Stimulated activated CD8-positive, alpha-beta memory T cell treated with anti-CD3 and anti-CD28 coated beads, Interleukin-2, amount 100 ng/mL, for 1 hour (primary cell): ENCODE measurements at places on chromosomes 5 and 9.

GRCh38 chr5:129094924-129095899 is 663 bp downstream of the ISOC1 start:
- DNase-seq, result peak; percentile 13

DNA sequence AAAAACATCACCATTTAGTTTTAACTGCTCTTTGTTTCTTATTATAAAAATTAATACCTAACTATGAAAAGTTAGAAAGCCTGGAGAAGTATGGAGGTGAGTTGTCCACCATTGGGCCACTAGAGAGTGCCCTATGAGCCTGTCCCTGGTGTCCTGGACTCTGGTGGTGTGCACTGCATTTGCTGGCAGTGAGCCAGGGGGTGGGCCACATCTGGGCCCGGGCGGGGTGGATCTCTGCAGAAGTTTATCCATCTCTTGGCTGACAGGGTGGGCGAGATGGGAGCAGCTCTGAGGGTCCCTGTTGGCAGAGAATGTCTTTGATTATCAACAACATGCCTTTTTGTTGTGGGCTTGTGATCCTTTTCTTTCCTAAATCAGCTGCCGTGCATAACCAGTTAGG is 8.2 kb downstream of the TENT4A start:
- no peak for DNase-seq

DNA sequence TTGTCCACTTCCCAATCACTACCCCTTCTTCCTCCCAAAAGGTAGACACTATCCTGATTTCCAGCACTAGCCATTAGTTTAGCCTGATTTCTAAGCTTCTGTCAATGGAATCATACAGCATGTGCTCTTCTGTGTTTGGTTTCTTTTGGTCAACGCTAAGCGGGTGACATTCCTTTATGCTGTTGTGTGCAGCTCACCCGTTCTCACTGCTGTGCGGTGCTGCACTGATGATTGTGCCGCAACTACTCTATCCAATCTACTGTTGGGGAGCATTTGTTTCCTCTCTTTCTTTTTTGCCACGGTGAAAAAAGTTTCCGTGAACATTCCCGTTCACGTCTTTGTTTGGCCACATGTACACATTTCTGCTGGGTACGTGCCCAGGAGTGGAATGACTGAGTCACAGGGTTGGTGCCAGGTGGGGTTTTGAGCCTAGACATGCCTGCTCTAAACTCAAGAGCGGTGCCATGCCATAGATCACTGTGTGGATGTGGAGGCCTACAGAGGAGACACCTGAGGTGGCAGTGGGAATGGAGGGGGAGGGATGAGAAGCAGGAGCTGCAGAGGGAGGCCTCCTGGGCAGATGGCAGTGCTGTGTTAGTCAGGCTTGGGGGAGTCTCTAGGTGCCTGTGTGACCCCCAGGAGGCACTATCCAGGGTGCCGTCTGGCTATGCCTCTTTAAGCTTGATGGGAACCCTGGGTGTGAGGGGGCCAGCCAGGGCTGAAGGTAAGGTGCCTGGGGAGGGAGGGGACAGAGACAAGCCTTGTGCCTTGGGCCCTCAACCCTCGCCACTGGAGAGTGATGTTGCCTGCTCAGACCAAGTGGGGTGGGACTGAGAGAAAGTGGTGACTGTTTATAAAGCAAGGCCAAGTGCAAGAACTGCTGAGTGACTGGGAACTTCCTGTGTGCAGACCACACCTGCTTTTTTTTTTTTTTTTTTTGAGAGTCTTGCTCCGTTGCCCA is 11.4 kb upstream of the ANKRD33B start:
- DNase-seq, result no peak

DNA sequence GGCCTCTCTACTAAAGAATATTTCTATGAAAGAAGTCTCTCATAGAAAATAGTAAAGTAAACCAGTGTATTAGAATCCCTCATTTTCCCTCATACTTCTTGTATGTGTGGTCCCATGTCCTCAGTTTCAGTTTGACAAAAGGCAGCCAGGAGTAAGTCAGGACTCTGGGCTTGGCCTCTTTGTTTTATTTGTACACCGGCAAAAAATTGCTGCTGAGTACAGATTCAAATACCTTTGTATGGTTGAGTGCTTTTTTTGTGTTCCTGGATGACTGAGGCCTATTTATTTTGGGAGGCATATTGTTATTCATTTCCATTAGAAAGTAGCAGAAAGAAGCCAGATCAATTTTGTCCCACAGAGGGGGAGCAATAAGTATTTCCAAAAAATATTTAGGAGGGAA is 47.3 kb upstream of the CEP78 start:
- no peak for DNase-seq

- DNase-seq, result no peak
Measured at GRCh38 chr9:129089246-129089645, 8.3 kb downstream of the DOLPP1 start.

- DNase-seq, result no peak
Measured at GRCh38 chr5:139755892-139756671, 39.5 kb upstream of the PSD2 start.

GRCh38 chr9:131238402-131239021 is 37.8 kb downstream of the FAM78A start:
- DNase-seq, result no peak

GRCh38 chr5:55232271-55232984 is 980 bp downstream of the CCNO start:
- no peak for DNase-seq

DNA sequence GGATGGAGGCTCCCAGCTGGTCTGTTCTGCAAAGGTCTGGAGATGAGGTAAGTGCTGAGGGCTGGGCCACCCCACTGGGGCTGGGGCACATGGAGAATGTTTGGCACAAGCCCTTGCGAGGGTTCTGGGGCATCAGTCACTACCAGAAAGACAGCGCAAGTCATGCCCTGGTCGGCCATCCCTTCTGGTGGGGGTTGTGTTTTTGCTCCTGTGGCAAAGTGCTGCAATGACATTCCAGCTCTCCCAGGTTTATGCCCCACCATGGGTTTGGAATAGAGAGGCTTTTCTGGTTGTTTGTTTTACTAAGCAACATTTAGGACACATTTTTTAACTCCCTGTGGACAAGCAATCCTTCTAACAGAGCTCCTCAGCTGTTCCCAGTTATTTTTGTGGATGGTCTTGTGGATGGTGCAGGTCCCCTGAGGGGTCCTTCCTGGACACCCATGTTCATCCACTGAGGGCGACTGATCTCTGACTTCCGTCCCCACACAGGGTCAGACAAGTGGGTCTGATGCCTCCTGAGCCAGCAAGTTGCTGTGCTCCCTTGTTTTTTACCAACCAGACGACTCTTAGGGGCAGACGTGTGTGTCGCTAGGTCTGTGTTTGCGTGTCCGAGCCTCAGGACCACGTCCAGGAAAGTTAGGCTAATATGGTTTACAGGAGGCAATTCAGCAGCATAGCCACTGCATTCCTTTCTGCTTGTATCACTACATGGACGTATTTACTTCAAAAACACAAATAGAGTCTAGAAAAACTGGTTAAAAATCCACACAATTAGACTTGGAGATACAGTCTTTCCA is 64.9 kb upstream of the ECM2 start:
- DNase-seq, result no peak

- DNase-seq, result no peak
Measured at GRCh38 chr5:125408448-125409233, 662.2 kb upstream of the ZNF608 start.

DNA sequence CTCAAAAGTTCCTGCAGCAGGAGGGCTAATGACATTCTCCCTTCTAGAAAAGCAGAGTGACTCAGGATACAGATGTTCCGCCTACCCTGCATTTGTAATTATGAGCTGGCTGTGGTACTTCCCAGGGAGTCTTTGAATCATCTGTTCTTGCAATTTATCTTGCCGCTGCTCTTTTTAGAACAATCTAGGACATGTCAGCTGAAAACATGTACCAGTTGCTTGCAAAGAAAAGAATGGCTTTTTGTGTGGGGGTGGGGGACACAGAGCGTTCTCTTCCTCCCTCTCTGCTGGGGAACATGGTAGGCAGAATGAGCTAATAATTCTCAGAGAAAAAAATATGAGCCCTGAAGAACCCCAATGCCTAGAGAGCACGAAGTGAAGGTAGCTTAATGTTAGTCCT is 51.7 kb upstream of the TUT7 start:
- DNase-seq, result no peak

DNA sequence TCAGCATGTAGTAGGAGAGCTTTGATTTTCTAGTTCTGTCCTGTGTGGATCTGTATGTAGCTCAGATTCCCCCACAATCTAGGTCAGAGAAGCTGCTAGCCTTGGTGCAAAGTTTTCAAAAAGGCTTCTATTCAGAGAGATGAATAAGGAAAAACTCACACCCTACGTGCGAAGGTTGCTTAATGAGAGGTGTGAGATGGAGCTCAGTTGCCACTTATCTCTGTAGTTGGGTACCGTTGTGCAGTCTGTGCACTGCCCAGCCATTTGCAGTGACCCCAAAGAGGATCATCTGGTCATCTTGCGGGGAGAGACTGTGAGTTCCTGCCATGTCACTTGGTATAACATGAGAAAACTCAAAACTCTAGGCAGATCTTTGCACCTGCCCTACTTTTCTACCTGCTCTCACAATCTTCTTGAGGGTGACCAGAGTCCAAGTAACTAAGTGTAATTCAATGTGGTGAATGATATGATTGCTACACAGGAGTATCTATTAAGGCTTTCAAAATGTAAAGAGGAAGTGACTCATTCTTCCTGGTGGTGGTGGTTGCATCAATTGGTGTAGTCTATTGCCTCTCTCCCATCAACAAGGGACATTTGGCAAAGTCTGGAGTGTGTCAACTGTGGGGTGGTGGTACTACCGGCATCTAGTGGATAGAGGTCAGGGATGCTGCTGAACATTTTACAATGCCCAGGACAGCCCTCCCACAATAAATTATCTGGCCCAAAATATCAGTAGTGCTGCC is 65.2 kb downstream of the TMC1 start:
- no peak for DNase-seq

GRCh38 chr5:153797484-153797883 is 241.2 kb downstream of the FAM114A2 start:
- DNase-seq, result no peak

- DNase-seq, result no peak
Measured at GRCh38 chr5:151298063-151298855, 5.3 kb downstream of the SLC36A3 start.

DNA sequence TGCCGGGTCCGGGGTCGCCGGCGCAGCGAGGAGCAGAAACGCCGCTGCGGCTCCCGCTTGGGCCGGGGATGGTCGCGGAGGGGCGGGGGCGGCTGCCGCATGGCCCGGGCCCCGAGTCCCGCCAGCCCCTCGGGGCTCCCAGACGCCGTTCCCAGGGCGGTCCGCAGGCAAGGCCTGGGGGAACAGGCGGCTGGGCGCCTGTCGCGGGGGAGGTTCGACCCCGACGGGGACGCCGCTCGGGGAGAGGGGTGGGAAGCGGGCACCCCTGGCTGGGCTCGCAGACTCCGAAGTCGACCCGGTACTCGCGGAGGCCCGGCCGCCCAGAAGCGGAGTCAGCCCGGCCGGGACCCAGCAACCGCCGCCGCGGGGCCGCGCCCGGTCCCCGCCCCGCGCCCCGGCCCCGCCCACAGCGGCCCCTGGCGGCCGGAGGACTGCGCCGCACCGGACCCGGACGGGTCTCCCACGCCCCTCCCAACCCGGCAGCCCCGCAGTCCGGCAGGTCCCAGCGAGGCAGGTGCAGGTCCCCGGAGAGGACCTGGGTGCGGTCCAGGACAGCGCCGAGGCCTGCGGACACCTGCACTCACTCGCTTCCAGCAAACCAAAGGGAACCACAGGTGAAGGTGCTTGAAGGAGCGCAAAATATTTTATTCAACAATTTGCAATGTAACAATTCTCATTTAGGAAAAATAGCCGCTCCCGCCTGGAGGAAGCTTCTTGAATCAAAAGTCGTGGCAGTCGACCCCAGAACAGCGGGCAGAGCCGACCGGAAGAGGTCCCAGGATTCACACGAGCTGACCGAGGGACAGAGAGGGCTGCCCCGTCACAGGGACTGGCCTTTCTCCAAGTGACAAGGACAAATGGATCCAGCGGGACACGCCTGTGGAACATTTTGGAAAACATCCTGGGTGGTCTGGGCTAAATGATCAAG is at the start of gene INPP5E:
TSS of gene INPP5E (minus strand) at position 365 of the 928 bp plus-strand sequence. CDS start 426 bp downstream, outside the sequence.
- DNase-seq, result peak; percentile 72

GRCh38 chr9:107488375-107489143 is 1.0 kb downstream of the KLF4 start:
- DNase-seq, result no peak

GRCh38 chr5:88109818-88110217 is 158.8 kb downstream of the TMEM161B start:
- DNase-seq, result no peak

DNA sequence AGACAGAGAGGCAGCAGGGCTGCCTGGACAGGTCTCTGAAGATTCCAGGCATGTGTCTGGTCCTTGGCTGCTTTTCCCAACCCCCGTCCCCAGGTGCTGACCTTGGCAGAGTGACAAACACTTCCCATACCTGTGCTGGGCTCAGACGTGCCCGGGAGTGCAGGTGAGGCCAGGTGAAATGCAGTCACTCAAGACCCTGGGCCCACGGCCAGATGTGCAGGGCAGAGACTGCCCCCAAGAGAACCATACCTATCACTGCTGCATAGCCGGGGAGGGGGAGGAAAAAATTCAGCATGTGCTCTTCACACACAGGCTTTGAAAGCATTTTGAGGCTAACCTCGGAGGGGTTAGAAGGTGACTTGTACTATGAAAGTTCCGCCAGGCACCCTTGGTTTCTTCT is 22.6 kb downstream of the CCNJL start:
- no peak for DNase-seq

DNA sequence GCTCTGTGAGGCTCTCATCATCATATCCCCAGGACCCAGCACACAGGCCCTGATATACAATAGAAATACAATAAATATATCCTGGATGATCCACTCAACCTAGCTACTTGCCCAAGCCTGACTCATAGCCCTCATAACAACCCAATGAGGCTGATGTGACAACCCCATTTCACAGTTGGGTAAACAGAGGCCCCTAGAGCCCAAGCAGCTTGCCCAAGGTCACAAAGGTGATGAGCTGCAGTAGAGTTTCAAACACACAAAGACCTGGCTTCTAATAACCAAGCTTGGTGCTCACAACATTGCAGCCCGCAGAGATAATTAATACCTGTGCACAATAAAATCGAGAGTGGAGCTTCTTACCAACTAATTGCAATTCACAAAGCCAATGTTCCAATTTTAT is 3.2 kb upstream of the AKNA start:
- no peak for DNase-seq

DNA sequence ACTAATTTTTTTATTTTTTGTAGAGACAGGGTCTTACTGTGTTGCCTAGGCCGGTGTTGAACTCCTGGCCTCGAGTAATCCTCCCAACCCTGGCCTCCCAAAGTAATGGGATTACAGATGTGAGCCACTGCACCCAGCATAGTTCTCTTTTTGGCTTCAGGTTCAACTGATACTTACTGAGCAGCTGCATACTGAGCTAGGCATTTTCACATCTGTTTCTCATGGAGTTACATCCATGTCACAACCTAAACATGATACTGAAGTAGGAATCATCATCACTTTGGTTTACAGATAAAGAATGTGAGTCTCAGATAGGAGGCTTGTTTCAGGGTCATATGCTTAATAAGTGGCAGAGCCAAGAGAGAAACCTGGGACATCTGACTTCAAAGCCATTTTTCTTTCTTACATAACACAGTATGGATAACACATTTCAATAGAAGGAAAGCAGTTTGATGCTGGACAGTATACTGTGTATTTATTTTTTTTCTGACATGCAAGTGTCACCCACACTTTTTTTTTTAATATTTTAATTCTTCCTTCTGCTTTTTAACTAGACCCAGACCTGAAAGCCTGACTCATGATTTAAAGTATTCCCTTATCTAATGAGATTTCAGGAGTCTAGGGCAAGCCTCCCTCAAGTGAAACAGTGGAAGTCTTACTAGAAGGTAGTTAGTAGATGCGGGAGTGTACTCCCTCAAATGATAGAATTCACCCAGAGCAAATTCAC is 90.8 kb downstream of the HACD4 start:
- DNase-seq, result no peak

- DNase-seq, result no peak
Measured at GRCh38 chr9:70131296-70131695, 87.6 kb downstream of the MAMDC2 start.

- no peak for DNase-seq
Measured at GRCh38 chr9:98867103-98867428, 59.6 kb downstream of the GALNT12 start.
